Activated T-helper 17 cell treated with anti-CD3 and anti-CD28 coated beads, Interleukin-2, amount 50 U/mL, for 72 hours (primary cell): ENCODE measurements at places on chromosomes 2 and 18. TPM values are rescaled to one million over a fixed set of nuclear protein-coding genes. Genes with fewer than 3 reads are reported as not detected.
A peak's percentile ranks its signal among the peaks of the same experiment; 100 is the strongest.

The SCRN3 gene
- 22.0 TPM for total RNA-seq

- no peak for ATAC-seq
- H3K27me3 ChIP-seq, result no peaks in the 10 kb centered on the region
- H3K4me1 ChIP-seq, result no peaks in the 10 kb centered on the region
- peaks cover 62% of the 10 kb centered on the region for H3K36me3 ChIP-seq
- peak overlapping the region; percentile 46 for H3K27ac ChIP-seq
These were observed 40.6 kb downstream of the MOB4 start for GRCh38 chr2:197556456-197556855.

- no peak overlapping the region for H3K4me3 ChIP-seq
- peaks cover 36% of the 10 kb centered on the region for H3K27me3 ChIP-seq
- H3K27ac ChIP-seq, result no peak overlapping the region
- H3K4me1 ChIP-seq, result no peaks in the 10 kb centered on the region
- H3K36me3 ChIP-seq, result no peaks in the 10 kb centered on the region
These were observed 30.3 kb upstream of the LPIN1 start for GRCh38 chr2:11715987-11716652.

- no peaks in the 10 kb centered on the region for H3K4me1 ChIP-seq
- no peak for ATAC-seq
- peaks cover 4% of the 10 kb centered on the region for H3K27me3 ChIP-seq
- H3K36me3 ChIP-seq, result no peaks in the 10 kb centered on the region
- H3K27ac ChIP-seq, result no peak overlapping the region
These were observed 236.6 kb downstream of the CYRIA start for GRCh38 chr2:16429002-16429401.

DNA sequence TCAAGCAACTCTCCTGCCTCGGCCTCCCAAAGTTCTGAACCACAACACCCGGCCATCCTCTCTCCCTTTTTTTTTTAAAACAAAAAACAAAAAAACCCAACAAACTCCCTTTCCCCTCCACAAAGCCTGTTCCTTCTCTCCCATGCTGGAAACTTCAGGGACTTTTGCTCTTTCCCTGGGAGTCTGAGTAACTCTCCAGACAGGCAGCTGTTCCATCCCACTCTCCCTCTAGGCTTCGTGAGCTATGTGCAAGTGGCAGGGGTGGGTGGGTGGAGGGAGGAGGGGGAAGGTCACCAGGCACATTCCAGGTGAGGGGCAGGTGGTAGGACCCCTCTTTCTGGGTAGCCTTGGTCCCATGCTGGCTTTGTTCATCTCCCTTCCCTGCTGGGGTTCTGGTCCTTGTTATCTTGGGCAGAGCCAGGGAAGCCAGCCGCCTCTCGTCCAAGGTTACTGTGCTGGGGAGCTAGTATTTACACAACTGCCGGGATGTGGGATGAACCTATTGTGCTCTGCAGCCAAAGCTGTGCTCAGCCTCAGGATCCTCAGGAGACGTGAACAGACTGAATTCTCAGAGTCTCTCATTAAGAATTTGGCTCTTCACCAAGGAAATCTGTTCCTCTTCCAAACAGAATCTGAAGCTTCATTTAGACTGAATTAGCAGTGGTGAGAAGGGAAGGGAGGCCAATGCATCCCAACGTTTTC is 106.9 kb downstream of the LIPG start:
- H3K36me3 ChIP-seq, result no peaks in the 10 kb centered on the region
- H3K4me1 ChIP-seq, result no peaks in the 10 kb centered on the region
- H3K27me3 ChIP-seq, result peaks cover 38% of the 10 kb centered on the region
- no peak overlapping the region for H3K27ac ChIP-seq
- no peak overlapping the region for H3K4me3 ChIP-seq

- H3K36me3 ChIP-seq, result no peaks in the 10 kb centered on the region
- peaks cover 24% of the 10 kb centered on the region for H3K27me3 ChIP-seq
- no peak for ATAC-seq
- H3K27ac ChIP-seq, result no peak overlapping the region
These were observed 1.7 kb downstream of the FZD7 start for GRCh38 chr2:202035089-202035940.

The PARD6G gene
- 0.98 TPM for total RNA-seq

DNA sequence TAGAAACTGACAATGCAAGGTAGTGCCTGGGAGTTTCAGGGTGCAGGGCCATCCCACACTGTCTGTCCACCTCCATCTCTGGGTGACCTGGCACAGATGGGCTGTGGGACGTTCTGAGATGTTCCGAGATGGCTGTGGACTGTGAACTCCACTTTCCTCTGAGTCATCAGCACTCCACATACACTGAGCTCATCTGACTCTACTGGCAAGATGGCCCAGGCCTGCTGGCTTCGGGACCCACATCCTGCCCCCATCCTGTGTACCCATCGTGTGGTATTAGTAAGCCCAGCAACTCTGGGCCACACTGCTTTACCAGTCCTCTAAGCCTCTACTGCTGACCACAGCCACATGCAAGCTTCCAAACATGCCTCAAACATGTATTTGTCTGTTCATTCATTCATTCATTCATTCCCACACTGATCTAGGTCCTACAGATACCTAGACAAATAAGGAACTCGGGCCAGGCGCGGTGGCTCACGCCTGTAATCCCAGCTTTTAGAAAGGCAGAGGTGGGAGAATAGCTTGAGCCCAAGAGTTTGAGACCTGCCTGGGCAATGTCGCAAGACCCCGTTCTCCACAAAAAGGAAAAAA is 124.8 kb upstream of the CXCR4 start:
- no peaks in the 10 kb centered on the region for H3K27me3 ChIP-seq
- ATAC-seq, result peak; percentile 83
- peak overlapping the region; percentile 62 for H3K4me3 ChIP-seq
- H3K4me1 ChIP-seq, result peaks cover 45% of the 10 kb centered on the region

GRCh38 chr2:3115301-3116042 is 262.1 kb downstream of the EIPR1 start:
- H3K36me3 ChIP-seq, result no peaks in the 10 kb centered on the region
- H3K4me1 ChIP-seq, result no peaks in the 10 kb centered on the region

DNA sequence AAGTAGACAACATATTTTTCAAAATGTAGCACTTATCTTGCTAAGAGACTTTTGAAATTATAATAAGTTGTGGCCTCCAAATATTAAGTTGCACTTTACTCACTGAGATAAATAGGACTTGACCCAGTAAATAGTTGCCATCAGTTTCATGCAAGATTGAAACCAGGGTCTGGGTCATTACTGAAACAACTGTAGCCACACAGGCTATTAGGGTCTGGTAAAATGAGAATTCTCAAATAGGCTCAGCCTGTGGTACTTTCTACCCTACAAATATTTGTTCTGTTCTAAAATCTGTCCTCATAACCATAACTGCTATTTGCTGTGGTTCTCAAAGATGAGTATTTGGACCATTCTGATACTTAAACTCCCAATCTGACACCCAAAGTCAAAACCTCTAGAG is 115.4 kb upstream of the STK17B start:
- peaks cover 49% of the 10 kb centered on the region for H3K4me1 ChIP-seq
- H3K36me3 ChIP-seq, result no peaks in the 10 kb centered on the region
- H3K27me3 ChIP-seq, result no peaks in the 10 kb centered on the region
- H3K27ac ChIP-seq, result no peak overlapping the region
- peak overlapping the region; percentile 48 for H3K4me3 ChIP-seq

The PROM2 gene
- total RNA-seq, result 0.91 TPM

GRCh38 chr2:60221098-60221497 is 332.4 kb downstream of the BCL11A start:
- no peaks in the 10 kb centered on the region for H3K4me1 ChIP-seq
- H3K27me3 ChIP-seq, result no peaks in the 10 kb centered on the region

DNA sequence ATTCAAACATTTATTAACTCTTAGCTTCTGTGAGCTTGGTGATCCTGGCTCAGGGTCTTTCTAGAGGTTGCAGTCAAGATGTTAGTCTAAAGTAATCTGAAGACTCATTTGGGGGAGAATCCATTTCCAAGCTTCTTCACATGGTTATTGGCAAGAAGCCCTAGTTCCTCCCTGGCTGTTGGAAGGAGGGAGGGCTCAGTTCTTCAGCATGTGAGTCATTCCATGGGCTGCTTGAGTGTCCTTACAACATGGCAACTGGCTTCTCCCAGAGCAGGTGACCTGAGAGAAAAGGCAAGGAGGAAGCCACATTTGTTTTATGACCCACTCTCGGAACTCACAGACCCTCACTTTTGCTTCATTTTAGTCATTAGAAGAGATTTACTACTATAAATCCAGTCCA is 10.6 kb upstream of the C2orf74 start:
- H3K4me1 ChIP-seq, result no peaks in the 10 kb centered on the region
- H3K27me3 ChIP-seq, result no peaks in the 10 kb centered on the region
- H3K36me3 ChIP-seq, result peaks cover 11% of the 10 kb centered on the region

The CCDC142 gene
- total RNA-seq, result 25.4 TPM

GRCh38 chr2:181911830-181912229 is 20.3 kb downstream of the ITPRID2 start:
- ATAC-seq, result no peak
- no peaks in the 10 kb centered on the region for H3K4me1 ChIP-seq
- no peak overlapping the region for H3K27ac ChIP-seq
- H3K27me3 ChIP-seq, result no peaks in the 10 kb centered on the region
- peaks cover 86% of the 10 kb centered on the region for H3K36me3 ChIP-seq

- H3K27me3 ChIP-seq, result peaks cover 29% of the 10 kb centered on the region
- H3K4me3 ChIP-seq, result peak within 1 kb of the TSS; percentile 69
- peak; percentile 9 for ATAC-seq
- H3K36me3 ChIP-seq, result peaks cover 11% of the 10 kb centered on the region
These were observed at the start of gene BOK for GRCh38 chr2:241558532-241559322. Gene BOK, plus strand, starts transcription at chr2:241558745. Its CDS starts 739 bp downstream, at chr2:241559484.

- no peaks in the 10 kb centered on the region for H3K27me3 ChIP-seq
- H3K36me3 ChIP-seq, result peaks cover 12% of the 10 kb centered on the region
- peak overlapping the region; percentile 84 for H3K4me3 ChIP-seq
- no peak for ATAC-seq
- peak overlapping the region; percentile 72 for H3K27ac ChIP-seq
These were observed 40.9 kb upstream of the TRIM43B start for GRCh38 chr2:95525294-95526035.

DNA sequence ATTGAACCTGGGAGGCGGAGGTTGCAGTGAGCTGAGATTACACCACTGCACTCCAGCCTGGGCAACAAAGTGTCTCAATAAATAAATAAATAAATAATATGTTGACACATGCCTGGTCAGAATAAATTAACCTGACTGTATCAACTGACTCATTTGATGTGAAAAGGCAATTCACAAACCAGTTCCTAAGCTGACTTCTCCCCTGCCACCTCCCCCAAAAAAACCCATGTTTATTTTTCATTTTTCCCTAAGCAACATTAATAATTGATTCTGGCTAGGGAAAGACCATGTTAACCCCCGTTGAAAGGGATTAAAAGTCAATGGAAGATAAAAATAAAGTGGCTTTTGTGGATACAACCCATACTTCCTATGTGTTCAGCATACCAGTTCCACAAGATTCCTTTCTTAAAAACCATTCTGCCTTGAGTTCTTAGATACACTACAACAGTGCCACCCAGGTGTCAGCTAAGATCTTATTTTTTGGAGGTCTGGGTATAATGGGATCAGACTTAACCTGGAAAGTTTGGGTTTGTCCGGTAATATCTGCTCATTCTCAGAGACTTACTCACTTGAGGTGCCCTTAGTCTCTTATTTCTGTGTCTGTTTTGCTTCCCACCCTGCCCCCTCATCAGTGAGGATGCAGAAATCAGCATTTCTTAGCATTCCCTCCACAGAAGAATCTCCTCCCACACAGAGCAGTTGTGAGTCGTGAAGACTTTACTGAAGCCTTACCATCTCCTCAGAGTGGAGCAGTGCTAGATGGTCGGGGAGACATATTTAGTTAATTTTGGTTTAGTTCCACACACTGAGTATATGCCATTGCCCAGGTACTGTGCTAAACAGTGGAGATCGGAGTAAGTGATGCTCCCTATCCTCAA is 10.1 kb upstream of the MCFD2 start:
- peaks cover 4% of the 10 kb centered on the region for H3K4me1 ChIP-seq
- no peak for ATAC-seq
- H3K27ac ChIP-seq, result no peak overlapping the region
- peaks cover 13% of the 10 kb centered on the region for H3K36me3 ChIP-seq

The SERPINB3 gene
- total RNA-seq, result not detected

- H3K27ac ChIP-seq, result no peak overlapping the region
- H3K4me3 ChIP-seq, result no peak overlapping the region
- peaks cover 71% of the 10 kb centered on the region for H3K36me3 ChIP-seq
- no peak for ATAC-seq
These were observed 4.9 kb upstream of the ADGRF3 start for GRCh38 chr2:26351375-26352090.

DNA sequence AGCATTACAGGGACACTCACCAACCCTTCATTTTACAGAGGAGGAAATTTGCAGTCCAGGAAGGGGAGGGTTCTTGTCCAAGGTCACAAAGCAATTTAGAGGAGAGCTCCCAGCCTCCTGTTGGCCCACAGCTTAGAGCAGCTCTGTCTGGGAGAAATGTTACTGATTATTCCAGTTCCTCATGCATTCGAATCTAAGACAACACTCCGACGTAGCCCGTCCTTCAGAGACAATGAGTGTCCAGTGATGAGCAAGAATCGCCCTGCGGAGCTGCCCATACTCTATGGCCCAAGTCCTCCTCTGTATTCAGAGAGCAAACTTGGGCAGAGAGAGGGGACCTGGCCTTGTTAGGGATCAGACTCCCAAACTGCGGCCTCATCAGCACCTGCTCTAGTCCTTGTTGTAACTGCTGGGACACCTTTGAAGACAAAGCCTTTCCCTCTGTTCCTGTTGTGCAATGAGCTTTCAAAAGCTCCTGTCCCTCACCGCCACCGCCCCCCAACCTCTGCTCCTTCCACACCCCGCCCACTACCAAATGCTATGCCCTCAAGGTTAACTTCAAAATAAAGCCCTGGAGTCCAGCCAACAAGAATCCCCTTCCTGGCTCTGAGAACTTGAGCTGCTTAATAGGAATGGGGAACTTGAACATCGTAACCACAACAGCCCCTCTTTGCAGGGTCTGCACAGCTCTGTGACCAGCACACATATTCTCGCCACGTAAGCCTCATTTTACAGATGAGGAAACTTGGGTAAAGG is 234.8 kb upstream of the SMAD2 start:
- H3K36me3 ChIP-seq, result no peaks in the 10 kb centered on the region
- no peak overlapping the region for H3K27ac ChIP-seq
- no peak for ATAC-seq
- H3K4me3 ChIP-seq, result no peak overlapping the region

- peak within 1 kb of the TSS; percentile 46 for H3K4me3 ChIP-seq
- no peak within 1 kb of the TSS for H3K27ac ChIP-seq
- H3K36me3 ChIP-seq, result no peaks in the 10 kb centered on the region
- H3K27me3 ChIP-seq, result peaks cover 56% of the 10 kb centered on the region
These were observed at the start of gene ALK for GRCh38 chr2:29921560-29921915. Gene ALK, minus strand, starts transcription at chr2:29921586. Its CDS starts 927 bp downstream, at chr2:29920659.

DNA sequence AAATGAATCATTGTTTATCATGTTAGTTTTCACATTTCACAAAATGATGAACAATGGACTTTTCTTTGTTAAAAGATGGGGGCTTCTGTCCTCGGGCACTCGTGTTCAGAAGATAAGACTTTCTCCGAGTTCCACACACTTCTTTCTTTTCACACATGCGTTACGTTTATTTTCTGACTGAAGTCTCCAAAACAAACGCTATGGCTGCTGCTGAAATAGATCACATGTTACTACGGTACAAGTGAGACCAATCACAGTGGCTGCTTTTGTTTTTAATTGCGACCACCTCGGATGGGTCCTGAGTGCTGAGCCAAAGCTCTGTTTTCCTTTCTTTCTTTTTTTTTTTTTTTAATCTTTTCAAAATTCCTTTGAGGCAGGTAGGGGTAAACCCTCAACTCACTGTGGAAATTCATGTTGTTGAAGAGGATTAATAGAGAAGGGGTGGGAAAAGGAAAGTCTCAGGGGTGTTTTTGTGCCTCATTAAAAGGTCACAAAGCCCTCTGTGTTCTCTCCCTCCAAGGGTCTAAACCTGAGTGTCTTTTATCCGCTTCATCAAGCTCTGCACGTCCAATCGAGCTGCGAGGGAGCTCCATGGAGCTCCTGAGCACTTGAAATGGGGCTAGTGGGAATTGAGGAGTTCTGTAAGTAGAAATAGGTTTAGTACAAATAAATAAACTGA is 48.2 kb downstream of the ARL4C start:
- peak overlapping the region; percentile 72 for H3K4me3 ChIP-seq
- no peak for ATAC-seq
- no peaks in the 10 kb centered on the region for H3K27me3 ChIP-seq
- peaks cover 47% of the 10 kb centered on the region for H3K4me1 ChIP-seq
